ENCODE measurements at places on chromosomes 5 and 9.

- H3K4me3 ChIP-seq: no peak overlapping the region
- no peaks in the 10 kb centered on the region for H3K4me1 ChIP-seq
- no peak overlapping the region for H3K27ac ChIP-seq
Measured at GRCh38 chr5:40478766-40479165, 200.9 kb upstream of the PTGER4 start.

DNA sequence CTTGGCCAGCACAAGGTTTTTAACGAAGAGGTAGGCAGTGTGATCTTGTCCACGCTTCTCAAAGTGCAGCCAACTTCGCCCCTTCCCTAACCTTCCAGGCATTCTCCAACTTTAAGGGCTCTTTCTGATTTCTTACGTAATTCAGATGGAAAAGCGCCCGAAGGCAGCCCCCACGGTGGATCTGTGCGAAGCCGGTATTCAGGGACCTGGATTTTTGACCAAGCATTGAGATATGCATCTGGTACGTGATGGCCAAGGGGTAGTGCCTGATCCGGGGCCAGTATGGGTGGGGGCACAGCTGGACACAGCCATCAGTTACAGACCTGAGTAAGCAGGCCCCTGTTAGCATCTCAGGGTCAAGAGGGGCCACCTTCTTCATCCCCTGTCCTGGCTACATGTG is 80.0 kb downstream of the AMBP start:
- no peak for DNase-seq
- H3K4me1 ChIP-seq: no peaks in the 10 kb centered on the region
- no peak overlapping the region for H3K4me3 ChIP-seq
- no peak overlapping the region for H3K27ac ChIP-seq

DNA sequence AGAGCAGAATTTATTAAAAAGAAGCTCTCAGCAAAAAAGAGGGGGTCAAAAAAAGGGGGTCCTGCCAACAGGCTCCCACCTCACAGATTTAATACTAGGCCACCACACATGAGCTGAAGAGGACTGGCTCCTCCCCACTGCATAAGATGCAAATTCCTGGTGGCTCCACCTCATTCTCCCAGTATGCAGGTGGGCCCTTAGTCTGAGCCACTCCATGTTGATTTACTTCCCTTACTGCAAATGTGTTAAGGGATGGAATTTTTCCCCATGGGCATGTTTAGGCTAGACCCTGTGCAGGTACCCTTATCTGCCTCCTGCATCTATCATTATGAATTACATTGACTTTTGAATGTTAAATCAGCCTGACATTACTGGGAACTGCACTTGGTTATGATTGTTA is 82.9 kb downstream of the ISOC1 start:
- no peak for DNase-seq
- H3K36me3 ChIP-seq: no peaks in the 10 kb centered on the region
- H3K27ac ChIP-seq: no peak overlapping the region
- H3K4me1 ChIP-seq: no peaks in the 10 kb centered on the region

GRCh38 chr5:130109152-130109551 is 204.9 kb downstream of the CHSY3 start:
- no peaks in the 10 kb centered on the region for H3K36me3 ChIP-seq
- H3K27me3 ChIP-seq: no peaks in the 10 kb centered on the region
- DNase-seq: no peak
- H3K4me1 ChIP-seq: no peaks in the 10 kb centered on the region
- no peak overlapping the region for H3K4me3 ChIP-seq

DNA sequence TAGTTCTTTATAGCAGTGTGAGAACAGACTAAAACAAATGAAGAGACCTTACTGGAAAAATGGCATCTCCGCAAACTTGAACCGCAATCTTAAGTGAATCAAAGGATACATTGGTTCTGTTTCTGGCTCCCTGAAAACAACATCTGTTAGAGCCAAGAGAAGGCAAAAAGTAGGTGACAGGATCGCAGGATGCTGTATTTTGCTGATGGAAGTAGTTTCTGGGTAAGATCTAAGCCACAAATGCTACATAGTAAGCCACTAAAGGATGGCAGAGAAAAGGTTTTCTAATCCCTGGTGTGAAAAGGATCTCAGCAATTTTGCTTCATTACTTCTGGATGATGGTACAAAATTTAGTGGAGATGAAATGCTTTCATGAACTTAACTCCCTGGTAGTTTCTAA is 63.3 kb upstream of the HTR4 start:
- no peak overlapping the region for H3K4me3 ChIP-seq
- no peaks in the 10 kb centered on the region for H3K27me3 ChIP-seq
- no peak for DNase-seq
- H3K36me3 ChIP-seq: no peaks in the 10 kb centered on the region
- H3K4me1 ChIP-seq: no peaks in the 10 kb centered on the region
- H3K27ac ChIP-seq: no peak overlapping the region

GRCh38 chr5:23025629-23026233 is 172.6 kb upstream of the CDH12 start:
- no peak overlapping the region for H3K27ac ChIP-seq
- no peak overlapping the region for H3K4me3 ChIP-seq
- no peaks in the 10 kb centered on the region for H3K4me1 ChIP-seq
- no peak for DNase-seq

Measured in T-cell (primary cell).